Glomerular endothelial cell (primary cell): ENCODE measurements at places on chromosomes 6 and 20.

GRCh38 chr6:31378062-31378720 is 21.2 kb upstream of the HLA-B start:
- DNase-seq: no peak

- no peak for DNase-seq
Observed at GRCh38 chr6:137218473-137218916, 690 bp downstream of the IFNGR1 start.

DNA sequence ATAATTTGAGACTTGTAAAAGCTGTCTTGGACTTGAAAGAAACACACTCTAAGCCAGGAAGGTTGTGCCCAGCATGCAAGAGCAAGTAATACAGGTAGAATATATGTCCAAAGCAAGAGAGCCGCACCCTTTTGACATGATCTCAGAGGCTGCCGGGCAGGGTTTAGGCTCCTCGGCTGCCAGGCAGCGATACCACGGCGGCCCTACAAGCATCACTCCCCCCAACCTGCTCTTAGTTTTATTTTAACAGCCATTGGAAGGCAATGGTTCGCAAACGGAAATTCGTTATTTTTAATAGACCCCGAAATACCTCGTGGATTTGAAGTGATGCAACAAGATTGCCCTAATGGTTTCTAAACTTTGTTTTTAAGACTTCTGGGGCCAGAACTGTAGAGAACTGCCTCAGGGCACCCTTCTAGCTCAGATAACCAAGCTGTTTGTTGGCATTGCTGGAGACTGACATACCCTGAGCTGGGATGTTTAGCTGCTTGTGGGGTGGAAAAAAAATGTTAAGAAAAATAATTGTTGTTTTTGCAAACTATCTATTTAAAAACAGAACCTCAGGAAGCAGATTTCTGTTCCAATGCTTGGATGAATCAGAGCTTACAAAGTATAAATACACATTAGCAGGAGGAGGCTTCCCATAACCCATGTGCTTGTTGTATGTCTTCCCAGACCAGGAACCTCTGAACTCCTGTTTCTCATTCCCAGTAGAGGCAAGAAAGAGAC is 39.0 kb downstream of the JAG1 start:
- no peak for DNase-seq

DNA sequence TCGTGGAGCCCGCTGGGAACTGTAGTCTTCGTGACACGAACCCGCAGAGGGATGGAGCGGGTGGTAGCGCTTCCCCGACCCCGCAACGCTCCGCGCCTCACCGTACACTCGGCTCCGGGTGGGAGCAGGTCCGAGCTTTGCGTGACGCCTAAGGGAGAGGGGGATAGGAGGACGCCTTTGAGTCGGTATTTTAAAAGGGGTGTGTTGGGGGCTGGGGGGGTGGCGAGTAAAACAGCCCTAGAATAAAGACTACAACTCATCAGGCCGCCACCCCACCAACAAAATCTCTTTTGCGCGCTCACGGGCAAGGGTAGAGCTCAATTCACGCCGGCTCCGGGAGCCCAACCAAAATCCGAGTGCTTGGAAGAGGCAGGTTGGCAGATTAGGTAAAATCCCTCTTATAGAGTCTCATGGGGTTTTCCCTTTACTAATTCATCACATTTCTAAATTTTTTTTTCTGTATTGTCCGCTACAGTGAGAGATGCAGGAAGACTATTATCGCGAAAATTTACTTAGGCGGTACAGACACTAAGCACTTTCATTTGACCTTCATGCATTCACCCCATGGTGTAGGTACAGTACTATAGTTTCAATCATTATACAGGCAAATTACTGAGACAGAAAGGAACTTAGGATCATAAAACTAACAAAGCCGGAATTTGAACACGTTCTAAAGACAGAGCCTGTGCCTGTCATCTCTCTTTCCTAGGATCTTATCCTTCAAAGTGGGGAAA is 706 bp upstream of the SNX14 start:
- no peak for DNase-seq

DNA sequence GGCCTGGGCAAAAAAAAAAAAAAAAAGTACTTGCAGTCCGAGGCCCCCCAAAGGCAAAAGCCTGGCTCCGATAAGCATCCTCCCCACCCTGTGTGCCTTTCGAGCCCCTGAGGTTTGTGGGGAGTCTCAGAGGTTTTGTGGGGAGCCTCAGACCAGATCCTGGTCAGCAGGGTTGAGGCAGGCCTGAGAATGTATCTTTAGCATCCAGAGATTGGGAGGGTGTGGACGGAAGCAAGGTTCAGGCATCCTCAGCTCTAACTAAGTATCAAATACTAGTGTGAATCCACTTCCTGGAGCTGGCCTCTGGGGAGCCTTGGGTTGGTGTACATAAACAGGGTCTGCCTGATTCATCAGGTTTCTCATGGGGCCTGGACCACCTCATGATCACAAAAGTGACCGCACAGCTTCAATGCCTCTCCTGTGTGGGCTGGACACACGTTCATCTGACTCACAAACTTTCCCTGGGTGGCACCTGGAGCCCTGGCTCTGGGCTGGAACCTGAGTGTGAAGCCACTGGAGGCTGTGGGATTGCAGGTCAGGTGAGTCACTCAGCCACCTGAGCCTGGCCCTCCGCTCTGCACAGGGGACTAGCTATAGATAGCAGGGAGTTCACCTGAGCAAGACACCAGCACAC is 24.4 kb downstream of the PCMTD2 start:
- DNase-seq: no peak

- no peak for DNase-seq
Observed at GRCh38 chr6:39471954-39472659, 149.6 kb upstream of the KCNK16 start.

DNA sequence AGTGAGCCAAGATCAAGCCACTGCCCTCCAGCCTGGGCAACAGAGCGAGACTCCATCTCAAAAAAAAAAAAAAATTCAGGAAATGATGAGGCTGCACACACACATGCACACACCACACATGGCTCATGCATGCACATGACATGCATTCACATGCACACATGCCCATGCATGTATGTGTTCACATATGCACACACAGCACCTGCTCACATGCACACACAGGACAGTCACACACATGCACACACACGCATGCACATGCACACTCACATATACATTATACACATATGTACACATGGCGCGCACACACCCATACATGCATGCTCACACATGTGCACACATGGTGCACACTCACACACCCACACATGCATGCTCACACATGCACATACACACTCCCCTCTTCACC is 22.5 kb downstream of the RIPOR3 start:
- no peak for DNase-seq

- peak; percentile 27 for DNase-seq
Observed at GRCh38 chr6:116287689-116288282, 8.1 kb upstream of the TSPYL1 start.

- no peak for DNase-seq
Observed at GRCh38 chr6:154800338-154800737, 67.1 kb downstream of the SCAF8 start.

GRCh38 chr6:111788379-111789276 is 84.6 kb downstream of the FYN start:
- DNase-seq: no peak

DNA sequence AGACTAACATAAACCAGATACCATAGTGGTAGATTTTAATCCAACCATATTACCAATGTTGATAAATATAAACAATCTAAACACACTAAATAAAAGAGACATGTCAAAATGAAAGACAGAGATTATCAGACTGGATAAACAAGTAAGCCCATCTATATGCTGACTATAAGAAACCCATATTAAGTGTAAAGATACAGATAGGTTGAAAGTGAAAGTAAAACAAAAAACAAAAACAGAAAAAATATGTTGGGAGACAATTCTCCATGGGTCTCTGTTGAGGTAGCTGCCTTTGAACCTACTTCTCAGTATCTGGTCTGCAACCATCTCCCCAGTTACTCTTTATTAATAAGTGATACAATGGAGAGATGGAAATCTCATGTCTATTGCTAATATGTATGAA is 21.2 kb downstream of the REV3L start:
- DNase-seq: no peak

DNA sequence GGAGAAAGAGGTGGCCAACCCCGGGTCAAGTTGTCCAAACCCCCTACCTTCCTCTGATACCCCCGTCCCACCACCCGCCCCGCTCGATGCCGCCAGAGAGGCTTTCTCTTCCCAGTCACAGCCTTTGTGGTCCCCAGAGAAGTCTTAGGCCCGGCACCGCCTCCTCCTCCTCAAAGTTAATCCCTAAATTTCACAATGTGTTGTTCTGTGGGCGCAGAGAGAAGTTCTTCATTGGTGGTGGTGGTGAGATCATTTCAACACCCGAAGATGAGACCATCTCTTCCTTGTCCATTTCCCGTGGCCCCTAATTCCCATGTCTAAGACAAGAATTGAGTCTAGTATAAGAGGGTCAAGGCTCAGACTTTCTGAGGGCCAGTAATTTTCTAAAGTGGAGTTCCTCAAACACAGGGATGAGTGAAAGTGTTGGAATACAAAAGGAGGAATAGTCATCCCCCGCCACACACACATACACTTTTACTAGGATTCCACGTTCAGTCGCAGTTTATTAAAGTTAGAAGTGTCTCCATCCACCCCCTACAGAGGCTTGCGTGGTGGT is 10.4 kb downstream of the TRIM31 start:
- DNase-seq: no peak

GRCh38 chr6:112690497-112691202 is 343.5 kb downstream of the RFPL4B start:
- DNase-seq: no peak

DNA sequence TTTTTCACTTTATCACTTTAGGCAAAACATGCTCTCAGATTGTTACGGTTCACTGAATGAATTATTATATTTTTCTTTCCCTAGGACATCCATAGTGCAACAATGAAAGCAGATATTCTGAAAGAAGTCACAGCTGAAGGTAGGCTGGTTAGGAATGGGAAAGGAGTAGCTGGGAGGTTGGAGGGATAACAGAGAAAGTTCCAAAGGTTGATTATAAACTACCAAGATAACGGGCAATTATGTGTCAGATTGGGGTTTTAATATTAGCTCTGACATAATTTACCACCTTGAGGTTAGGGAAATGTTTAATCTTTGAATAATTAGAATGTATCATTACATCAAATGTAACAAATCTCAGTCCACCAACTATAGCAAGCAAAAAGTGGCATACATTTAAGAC is 96.5 kb downstream of the HTR1B start:
- DNase-seq: no peak

DNA sequence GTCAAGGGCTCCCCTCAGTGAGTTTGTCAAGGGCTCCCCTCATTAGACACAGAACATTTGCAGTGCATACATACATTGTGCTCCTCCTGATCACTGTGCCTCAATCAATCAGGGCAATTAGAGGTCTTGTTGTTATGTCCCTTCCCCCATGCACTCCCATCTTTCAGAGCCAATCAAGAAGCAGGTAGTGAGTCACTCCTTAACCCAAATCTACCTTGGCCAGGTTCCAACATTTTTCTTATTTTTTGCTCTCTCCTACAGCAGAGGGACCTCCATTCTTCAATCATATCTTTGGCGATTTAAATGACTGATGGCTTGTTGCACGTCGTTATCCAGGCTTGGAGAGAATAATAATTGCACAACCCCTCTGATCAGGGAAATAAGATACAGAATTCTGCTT is 409.9 kb upstream of the SPTLC3 start:
- no peak for DNase-seq

GRCh38 chr6:46642928-46643751 is 9.5 kb downstream of the CYP39A1 start:
- DNase-seq: no peak

DNA sequence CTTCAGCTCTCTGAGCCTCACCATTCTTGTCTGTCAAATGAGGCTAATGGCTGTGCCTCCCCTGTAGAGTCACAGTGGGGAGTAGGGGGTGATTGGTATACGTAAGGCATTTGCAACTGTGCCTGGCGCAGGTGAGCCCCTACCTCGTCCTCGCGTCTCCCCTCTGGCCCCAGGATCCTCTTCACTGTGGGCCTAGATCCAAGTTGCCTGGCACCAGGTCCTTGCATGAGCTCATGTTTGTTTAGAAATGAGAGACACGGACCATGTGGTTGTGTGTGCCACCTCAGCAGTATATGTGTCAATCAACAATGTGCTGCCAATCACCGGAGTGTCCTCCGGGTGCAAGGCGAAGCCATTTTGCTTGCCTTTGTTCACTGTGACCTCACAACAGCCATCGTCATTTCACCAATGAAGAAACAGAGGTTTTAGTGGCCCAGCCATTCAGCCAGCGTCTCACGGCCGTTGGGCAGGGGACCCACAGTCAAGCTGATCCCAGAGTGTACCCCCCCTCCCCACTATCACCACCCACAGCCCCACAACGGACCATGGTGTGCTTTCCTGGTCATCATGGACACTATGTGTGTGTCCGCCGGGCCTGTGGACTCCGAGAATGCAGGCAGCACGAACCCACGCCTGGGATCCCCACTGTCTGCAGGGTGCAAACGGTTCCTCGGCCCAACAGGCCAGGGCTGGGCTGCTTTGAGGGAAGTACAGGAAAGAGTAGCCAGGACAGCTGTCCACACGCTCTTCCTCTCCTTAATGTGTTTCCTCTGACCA is 35.9 kb upstream of the STX16 start:
- no peak for DNase-seq
